ENCODE measurements at places on chromosomes 5 and 9.

- DNase-seq, result no peak
Observed at GRCh38 chr5:61262080-61262479, 70.0 kb upstream of the ZSWIM6 start.

- DNase-seq, result peak; percentile 85
Observed at GRCh38 chr5:172716796-172717313, 54.1 kb downstream of the DUSP1 start.

DNA sequence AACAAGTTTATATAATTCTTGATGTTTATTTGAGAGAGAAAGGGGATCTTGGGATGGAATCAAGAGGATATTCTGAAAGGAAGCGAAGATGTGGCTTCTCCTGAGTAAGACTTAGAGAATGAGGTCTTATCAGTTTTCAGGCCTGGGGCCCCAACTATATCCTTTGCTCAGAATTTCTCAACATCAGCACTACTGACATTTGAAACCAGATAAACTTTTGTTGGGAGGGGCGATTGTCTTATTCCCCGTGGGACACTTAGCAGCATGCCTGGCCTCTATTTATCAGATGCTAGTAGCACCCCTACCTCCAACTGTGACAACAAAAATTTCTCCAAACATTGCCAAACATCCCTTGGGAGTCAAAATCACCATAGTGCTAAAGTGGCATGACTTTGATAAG, 567.7 kb downstream of the MAT2B start:
- no peak for DNase-seq

DNA sequence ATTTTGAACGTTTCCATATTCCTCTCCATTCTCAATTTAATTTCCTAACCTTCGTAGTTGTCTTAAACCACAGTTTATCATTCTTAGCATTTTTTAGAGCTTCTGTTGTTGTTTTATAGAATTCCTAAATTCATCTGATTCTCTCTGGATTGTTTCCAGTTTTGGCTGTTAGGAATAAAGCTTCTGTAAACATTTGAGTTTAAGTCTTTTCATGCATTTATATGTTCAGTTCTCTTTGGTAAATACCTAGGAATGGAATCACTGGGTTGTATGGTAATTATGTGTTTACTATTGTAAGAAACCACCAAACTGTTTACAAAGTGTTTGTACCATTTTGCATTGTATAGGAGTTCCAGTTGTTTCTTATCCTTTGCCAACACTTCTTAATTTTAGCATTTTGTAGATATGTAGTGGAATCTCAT, 29.7 kb downstream of the GPR21 start:
- no peak for DNase-seq

- DNase-seq, result peak; percentile 40
Observed at GRCh38 chr9:136947955-136948510, 3.0 kb downstream of the C8G start.

GRCh38 chr5:123119334-123119986, 30.4 kb downstream of the PRDM6 start:
- DNase-seq, result no peak

DNA sequence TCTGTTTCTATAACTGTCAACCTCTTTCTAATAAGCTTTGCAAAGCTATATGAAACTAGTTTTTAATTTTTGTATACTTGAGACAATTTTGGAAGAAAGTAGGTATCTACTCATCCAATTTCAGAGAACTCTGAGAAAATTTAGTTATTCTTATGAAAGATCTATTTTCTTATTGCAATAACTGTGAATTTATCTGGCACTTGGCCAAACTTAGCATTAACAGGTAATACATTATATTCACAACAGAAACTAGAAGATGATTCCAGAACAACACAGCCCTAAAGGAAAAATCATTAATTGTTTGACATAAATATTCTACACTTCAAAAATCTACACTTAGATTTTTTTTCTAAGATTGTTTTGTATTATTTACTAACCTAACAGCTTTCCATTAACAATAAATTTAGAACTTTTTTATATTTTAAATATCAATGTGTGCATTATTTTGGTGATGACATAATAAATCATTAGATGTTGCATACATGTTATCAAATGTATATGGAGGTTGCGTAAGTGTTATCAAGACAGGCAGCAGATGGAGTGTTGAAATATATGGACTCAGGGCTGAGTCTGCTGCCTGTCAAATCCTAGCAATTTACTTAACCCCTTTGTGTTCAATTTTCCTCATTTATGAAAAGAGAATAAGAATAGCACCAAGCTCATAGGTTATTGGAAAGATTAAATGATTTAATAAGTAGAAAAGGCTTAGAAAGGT, 141.8 kb downstream of the MUSK start:
- DNase-seq, result no peak

DNA sequence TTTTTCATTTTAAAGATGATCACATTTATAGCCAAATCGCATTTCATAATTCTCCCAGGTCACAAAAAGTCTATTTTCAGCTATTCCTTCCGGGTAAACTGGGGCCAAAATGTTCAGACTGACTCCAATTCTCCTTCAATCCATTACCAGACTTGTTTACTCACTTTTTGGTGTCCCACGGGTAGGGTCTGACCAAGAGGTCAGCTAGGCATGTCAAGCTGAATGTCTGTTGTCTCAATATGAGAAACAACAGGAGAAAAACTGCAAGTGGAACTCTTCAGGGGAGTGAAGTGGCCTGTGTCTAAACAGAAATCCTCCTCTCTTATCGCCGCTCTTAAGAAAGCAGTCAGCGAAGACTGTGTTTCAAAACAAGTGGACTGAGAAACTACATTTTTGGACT, 171.3 kb downstream of the APBA1 start:
- DNase-seq, result no peak

DNA sequence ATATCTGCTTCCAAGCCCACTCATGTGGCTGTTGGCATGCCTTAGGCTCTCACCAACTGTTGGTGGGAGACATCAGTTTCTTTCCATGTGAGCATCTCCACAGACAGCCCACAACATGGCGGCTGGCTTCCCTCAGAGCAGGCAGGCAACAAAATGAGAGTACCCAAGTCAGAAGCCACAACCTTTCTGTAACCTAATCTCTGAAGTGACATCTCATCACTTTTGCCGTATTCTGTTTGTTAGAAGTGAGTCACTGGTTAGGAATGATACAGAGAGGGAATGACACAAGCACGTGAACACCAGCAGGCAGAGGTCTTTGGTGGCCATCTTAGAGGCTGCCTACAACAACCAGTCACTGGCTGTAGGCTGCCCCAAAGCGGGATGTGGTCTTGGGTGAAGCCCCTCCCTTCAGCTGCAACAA, 88.6 kb upstream of the RASGRF2 start:
- no peak for DNase-seq

GRCh38 chr5:40221796-40222195, 457.9 kb upstream of the PTGER4 start:
- no peak for DNase-seq

DNA sequence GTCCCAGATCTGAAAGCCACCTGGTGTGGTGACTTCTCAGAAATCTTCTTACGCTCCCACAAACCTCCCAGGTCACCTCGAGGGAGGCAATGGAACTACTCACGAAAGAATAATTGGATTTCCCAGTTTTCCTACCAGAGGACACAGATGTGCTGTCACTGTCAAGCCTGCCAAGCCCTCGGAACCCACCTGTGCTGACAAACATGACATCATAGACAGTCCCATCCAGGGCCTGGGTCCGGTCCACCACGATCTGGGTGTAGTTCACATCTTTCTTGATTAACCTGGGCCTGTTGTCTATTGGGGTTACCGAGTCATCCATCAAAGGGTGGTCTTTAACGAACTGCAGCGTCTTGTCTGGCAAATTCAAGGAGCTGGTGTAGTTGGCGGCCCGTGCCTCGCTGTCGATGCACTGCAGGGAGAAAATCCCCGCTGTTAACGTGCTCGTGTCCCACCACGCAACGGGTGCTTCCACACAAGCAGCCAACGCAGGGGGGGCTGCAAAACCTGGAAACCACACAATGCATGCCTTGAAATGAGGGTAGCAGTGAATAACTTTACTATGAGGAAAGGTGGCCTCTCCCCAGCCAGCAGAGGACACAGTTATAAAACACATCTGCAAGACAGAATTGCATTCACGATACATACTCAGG, 69.0 kb downstream of the SECISBP2 start:
- no peak for DNase-seq

GRCh38 chr9:132414731-132415130, 4.7 kb downstream of the CFAP77 start:
- DNase-seq, result no peak

DNA sequence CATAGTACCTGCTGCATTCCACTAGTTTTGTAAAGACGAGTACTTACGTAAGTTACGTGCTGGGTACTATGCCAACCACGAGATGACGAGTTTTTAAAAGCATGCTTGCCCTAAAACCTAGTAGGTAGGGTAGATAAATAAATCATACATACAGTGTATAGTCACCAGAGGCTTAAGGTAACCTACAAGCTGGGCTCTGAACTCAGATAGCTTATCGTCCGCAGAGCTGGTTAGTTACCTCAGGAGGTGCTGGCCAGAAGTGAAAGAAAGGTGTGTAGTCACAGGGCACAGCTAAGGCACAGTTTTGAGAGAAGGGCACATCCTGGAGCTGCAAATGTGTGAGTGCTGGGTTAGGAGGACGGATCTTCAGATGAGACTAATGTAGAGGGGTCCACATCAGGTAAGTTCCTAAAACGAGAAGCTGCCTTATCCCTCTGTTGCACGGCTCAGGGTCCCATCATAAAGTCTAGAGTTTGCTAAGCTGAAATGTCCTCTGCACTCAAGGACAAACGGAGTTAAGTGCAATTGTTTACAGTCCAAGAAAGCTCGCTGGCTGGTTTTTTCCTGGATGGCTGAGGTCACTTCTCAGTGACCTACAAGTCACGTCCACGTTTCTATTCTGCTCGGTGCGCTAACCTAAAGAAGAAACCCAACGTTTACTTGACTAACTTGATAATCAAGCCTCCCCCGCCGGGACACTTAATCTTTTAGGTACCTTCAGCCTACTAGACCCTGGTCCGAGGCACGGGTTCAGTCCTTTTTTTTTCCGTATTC, 1.1 kb upstream of the SNX24 start:
- DNase-seq, result no peak

GRCh38 chr5:1883120-1883924, 597 bp upstream of the IRX4 start:
- no peak for DNase-seq

DNA sequence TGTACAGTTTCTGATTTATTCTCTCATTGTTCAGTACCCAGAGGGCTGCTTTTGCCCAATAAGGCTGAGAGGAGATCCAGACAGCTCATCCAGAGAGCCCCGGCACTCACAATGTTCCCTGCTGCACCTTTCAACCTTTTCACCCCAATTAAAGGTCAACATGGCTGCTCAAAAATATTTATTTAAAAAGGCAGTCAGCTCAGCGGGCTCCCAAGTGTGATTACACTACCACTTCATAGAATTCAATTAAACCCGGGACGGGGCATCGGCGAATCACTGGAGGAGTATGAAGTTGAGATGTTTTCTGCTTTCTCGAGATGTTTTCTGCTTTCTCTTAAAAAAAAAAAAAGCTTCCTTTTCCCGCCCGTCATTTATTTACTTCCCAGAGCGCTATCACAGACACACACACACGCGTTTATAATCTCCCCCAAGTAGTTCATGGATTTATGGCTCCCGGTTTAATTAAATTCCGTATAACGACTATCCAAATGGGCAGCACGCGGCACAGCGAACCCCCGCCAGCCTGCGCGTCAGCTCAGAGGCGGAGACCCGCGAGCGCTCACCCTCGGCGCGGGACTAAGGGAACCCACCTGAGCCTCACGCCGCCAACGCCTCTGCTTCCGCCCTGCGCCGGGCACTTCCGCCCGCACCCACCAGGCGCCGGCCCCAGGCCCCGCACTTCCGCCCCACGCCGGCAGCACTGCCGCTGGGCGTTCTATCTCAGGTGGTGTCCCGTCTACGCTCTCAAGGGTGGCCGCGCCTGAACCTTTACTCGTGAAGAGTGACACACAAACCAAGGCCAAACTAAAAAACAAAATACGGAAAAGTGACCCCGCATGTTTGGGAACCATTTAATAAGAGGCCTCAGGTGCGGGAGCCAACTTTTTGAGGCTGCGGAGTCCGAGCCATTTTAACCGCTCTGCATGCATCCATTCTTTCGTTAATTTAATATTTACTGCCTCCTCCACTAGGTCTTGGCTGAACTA, at the start of gene C5orf63:
TSS of gene C5orf63 (minus strand) at position 642 of the 986 bp plus-strand sequence. CDS start 14,507 bp downstream, outside the sequence.
- peak; percentile 84 for DNase-seq

- no peak for DNase-seq
Observed at GRCh38 chr9:99419070-99419469, 197.0 kb downstream of the SEC61B start.

Measured in CD4-positive, alpha-beta T cell treated with Interleukin-1 beta for 1 hour (primary cell).